ENCODE measurements at places on chromosomes 13 and 19.

DNA sequence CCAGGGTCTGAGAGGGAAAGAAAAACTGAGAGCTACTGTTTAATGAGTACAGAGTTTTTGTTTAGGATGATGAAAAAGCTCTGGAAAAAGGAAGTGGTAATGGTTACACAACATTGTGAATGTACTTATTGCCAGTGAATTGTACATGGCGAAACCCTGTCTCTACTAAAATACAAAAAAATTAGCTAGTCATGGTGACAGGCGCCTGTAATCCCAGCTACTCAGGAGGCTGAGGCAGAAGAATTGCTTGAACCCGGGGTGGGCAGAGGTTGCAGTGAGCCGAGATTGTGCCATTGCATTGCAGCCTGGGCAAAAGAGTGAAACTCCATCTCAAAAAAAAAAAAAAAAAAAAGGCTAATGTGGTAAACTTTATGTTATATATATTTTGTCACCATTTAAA lies 96.3 kb downstream of the VWA8 start:
- no peak for DNase-seq
- no peaks in the 10 kb centered on the region for H3K36me3 ChIP-seq
- H3K4me3 ChIP-seq = no peak overlapping the region
- no peaks in the 10 kb centered on the region for H3K4me1 ChIP-seq
- no peaks in the 10 kb centered on the region for H3K27me3 ChIP-seq

GRCh38 chr13:53237696-53238095 lies 209.1 kb downstream of the OLFM4 start:
- no peak for DNase-seq
- H3K27me3 ChIP-seq = peaks cover 51% of the 10 kb centered on the region

DNA sequence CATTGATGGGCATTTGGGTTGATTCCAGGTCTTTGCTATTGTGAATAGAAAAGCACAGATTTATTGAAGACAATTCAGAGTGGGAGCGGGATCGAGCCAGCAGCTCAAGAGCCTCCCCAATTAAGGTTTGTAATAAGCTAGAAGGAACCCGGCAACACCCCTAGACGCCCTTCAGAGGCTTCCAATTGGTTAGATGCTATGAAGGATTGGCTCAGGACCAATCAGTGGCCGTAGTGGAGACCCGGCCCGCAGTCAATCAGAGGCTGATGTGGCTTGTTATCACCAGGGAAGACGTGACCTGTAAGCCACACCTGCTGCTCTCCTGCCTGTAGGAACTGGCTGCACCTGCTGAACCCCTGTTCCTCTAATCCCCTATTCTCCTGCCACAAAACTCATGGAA lies 14.6 kb downstream of the SIGLEC11 start:
- H3K27ac ChIP-seq = no peak overlapping the region
- peaks cover 11% of the 10 kb centered on the region for H3K27me3 ChIP-seq
- DNase-seq = no peak
- peaks cover 13% of the 10 kb centered on the region for H3K4me1 ChIP-seq

- no peak overlapping the region for H3K4me3 ChIP-seq
- H3K4me1 ChIP-seq = no peaks in the 10 kb centered on the region
- H3K36me3 ChIP-seq = no peaks in the 10 kb centered on the region
- H3K27ac ChIP-seq = no peak overlapping the region
- no peaks in the 10 kb centered on the region for H3K27me3 ChIP-seq
Measured at GRCh38 chr19:53809518-53810186, 14.5 kb downstream of the NLRP12 start.

- H3K27me3 ChIP-seq = peaks cover 46% of the 10 kb centered on the region
- no peak overlapping the region for H3K4me3 ChIP-seq
- H3K4me1 ChIP-seq = no peaks in the 10 kb centered on the region
- no peak overlapping the region for H3K27ac ChIP-seq
Measured at GRCh38 chr19:453606-454005, 7.2 kb downstream of the SHC2 start.

DNA sequence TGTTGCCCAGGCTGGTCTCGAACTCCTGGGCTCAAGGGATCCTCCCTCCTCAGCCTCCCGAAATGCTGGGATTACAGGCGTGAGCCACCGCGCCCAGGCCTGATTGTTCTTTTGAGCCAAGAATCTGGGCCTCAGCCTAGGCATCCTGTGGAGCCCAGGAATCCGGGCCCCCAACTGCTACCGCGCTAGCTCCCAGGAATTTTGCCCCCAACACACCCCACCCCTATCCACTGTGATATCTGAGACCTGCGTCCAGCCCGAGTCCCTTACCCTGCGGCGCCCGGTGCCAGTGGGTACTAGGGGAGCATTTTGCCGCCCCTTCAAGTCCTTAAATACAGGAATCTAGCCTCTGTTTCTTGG lies 838 bp upstream of the MYADM start:
- H3K27me3 ChIP-seq = no peaks in the 10 kb centered on the region
- peak overlapping the region; percentile 99 for H3K27ac ChIP-seq
- H3K4me1 ChIP-seq = peaks cover 28% of the 10 kb centered on the region

- no peak for DNase-seq
Measured at GRCh38 chr19:46764817-46765291, 18.6 kb upstream of the STRN4 start.

DNA sequence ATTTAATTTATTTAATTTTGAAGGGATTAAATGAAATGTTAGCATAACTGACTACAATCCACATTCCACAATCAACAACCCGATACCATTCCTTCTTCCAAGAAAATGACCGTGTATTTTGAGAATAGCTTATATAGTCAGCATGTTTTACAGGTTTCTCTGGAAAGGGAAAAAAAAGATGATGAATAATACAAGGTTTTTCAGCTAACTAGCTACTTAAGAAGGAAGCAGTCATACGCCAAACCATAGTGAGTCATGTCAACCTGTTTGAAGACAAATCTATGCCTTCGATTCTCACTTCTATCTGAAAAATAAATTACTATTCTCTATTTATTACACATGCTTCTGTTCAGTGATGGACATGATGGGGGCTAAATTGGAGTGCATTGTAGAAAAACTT lies 258.6 kb downstream of the EFNB2 start:
- no peak overlapping the region for H3K4me3 ChIP-seq
- H3K27me3 ChIP-seq = no peaks in the 10 kb centered on the region
- DNase-seq = no peak
- no peaks in the 10 kb centered on the region for H3K36me3 ChIP-seq
- H3K27ac ChIP-seq = no peak overlapping the region

DNA sequence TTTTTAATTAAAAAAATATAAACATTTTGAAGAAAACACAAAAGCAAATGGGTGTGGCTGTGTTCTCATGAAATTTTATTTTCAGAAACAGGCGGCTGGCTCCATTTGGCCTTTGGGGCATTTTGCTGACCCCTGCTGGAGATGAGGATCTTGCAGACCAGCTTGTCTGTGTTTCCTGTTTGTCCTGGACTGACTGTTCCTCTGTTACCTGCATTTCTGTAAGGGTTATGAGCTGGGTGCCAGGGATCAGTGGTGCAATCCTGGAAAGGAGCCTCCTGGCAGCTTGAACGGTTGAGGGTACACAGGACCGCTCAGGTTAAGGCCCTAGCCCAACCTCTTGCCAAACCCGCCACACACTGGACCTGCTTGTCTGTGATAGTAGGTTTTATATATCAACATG lies 49.9 kb downstream of the ZNF787 start:
- DNase-seq = no peak
- H3K27me3 ChIP-seq = peaks cover 20% of the 10 kb centered on the region
- no peaks in the 10 kb centered on the region for H3K36me3 ChIP-seq

- H3K27ac ChIP-seq = no peak overlapping the region
- H3K36me3 ChIP-seq = no peaks in the 10 kb centered on the region
- H3K4me3 ChIP-seq = no peak overlapping the region
Measured at GRCh38 chr19:46176116-46176860, 28.2 kb downstream of the IGFL2 start.

DNA sequence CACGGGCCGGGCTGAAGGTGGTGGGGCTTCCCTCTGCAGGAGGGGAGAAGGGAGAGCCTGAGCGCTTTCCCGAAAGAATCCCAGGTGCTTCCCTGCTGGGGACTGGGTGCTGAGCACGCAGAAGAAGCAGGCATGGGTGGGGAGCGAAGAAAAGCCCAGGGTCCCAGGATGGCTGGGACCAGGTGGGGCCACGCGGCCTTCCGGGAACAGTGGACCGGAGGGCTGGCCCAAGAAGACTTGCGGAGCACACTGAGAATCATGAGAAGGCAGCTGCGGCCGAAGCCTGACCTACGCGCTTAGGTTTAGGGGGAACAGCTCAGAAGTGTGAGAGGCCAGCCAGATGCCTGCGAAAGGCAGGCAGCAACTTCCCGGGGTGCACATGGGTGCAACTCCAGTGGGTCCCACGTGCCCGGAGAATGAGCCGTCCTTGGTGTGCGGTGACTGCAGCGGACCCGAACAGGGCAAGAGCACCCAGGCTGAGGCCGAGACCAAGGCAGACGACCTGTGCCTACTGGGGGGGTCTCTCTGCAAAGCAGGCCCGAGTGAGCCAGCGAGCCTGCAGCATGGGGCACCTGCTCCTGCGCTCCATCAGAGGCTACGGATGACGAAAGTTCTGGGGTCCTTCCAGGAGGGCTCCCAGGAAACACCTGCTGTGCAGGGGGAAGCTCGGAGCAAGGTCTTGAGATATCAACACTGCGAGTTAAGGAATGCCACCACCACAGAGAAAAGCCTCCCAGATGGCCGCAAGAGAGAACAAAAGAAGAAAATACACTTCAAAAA lies 52.4 kb downstream of the MLLT1 start:
- H3K4me1 ChIP-seq = no peaks in the 10 kb centered on the region
- H3K4me3 ChIP-seq = no peak overlapping the region
- H3K36me3 ChIP-seq = no peaks in the 10 kb centered on the region

Data from PC-9 (cell line).